ENCODE measurements at places on chromosomes 7 and 10.

- DNase-seq, result no peak
Observed at GRCh38 chr10:67772894-67773511, 65.0 kb downstream of the DNAJC12 start.

DNA sequence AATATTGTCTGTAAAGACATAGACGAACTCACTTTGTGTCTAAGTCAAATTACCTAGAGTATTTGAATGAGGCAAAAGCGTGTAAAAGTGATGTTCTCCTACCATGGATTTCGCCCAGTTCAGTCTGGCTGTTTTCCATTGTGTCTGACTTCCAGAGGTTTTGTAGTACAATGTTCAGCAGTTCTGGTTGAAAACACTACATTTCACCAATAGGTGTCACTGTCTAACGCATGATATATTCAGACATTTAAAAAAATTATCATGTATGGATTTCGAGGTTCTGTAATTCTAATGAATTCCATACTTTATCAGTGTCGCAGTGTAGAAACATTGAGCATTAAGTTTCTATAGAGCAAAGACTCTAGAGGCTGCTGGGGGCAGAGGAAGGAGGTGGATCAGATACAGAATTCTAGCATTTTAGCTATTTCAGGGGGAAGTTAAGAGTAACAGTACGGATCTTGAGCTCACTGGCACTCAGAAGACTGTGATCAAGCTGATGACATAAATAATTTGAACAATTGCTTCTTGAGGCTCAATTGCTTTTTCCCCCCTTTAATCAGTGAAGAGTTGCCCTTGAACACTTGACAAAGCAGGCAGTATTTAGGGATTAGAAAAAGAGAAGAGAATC is 196.9 kb upstream of the RHOBTB1 start:
- DNase-seq, result no peak

DNA sequence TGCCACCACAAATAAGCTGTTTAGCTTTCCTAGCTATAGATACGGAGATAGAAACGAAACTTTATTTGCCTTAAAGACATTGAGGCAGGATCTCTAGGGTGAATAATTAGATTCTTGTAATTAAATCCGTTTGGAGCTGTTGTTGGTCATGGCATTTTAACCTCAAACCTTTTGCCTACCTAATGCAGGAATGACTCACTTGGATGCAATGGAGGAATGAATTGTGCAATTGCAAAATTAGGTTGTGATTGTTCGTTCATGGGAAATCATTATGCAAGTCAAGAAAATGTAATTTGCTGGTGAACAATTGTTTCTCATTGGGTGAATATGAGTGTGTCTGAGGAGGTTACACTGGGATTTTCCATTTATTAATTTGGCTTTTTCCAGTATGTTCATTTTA is 703.5 kb downstream of the GATA3 start:
- DNase-seq, result no peak

DNA sequence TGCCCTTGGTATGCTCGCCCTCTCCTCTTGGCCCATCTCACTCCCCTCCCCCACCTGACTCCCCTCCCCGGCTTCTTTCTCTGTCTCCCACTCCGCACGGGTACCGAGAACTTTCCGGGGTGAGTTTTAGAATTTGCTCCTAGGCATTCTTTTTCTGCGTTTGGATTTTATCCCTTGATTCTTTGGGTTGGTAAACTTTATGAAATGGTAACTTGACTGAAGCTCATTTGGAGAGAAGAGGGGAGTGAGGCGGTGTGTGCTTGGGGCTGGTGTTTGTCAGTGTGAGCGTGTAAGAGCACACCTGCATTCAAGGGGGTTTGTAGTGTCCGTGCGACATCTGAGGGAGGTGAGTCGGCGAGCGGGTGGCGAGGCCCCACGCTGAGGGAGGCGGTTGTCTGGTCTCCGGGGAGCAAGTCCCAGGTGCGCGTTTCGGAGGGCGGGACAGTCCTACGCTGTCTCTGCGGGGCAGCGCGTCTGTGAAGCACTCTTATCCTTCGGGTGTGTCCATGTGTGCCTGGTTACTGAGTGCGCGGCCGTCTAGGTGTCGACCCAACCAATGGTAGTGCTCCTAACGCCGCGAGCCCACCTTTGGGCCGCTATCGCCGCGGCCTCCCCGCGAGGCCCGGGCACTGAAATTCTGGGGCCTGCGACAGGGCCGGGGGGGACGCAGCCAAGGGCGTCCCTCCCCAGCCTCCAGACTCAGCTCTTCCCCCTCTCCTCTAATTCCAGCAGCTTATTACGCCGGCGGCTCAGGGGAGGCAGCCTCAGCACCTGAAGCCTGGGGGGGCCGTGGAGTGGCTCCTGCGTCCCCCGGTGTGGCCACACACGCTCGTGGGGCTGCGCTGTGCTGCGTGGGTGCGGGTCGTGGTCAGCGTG is 2.6 kb upstream of the ZNF503 start:
- DNase-seq, result no peak

DNA sequence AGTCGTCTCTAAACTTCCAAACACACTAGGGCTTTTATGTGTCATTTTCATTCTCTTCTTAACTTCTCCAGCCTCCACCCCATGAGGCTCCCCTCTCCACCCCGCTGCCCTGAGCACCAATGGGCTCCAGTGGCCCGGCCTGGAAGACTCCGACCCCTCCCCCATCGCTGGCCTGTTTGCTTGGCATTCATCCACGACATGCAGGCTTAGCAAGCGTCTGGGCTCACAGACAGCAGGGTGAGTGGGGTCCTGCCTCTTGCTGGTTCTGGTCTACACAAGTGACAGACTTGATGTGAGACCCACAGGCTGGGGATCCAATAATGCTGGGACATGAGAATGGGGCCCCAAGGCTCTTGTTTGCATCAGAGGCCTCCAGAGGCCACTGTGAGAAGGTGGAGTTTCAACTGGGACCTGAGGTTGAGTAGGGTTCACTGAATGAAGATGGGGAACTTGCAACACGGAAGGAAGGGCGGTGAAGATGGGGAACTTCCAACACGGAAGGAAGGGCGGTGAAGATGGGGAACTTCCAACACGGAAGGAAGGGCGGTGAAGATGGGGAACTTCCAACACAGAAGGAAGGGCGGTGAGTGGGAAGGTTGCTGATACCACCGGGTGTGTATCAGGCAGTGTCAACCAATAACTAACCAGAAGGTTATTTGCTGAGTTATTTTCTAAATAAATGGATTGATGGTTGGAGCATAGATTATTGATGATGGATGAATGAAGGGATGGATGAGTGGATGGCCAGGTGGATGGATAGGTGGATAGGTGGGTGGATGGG is 14.0 kb downstream of the KNDC1 start:
- no peak for DNase-seq

DNA sequence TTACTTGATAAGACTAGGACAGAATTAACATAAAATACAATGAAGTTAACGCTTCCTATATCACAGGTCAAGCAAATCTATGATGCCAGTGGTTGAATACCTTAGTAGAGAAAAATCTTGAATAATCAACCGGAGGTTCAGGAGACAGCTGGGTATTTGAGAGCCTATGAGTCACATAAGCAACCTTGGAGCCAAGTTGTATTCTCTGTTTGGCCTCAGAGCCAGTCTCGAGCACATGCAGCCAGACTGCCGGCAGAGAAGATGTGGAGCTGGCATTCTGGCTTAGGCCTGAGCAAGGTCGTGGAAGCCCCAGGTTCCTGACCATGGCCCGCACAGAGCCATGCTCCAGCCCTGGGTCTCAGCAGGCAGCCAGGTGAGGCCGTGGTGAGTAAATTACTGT is 90.3 kb downstream of the FAM204A start:
- no peak for DNase-seq

DNA sequence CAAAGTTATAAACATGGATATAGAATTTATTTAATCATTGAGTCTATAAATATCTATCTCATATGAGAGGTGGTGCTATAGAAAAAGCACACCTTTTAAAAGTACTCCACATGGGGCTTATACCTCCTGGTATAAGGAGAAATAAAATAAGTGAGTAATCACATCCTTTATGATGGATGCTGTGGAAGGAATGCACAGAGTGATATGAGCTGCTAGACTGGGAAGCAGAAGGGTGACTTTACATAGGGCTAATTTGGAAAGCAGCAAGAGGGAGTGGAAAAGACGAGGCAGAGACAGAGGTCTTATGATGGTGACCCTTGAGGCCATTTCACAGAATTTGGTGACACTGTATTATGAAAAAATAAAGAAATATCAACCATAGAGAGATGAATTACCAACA is 59.4 kb upstream of the AHR start:
- DNase-seq, result no peak

- no peak for DNase-seq
Observed at GRCh38 chr10:102537367-102537766, 33.6 kb downstream of the SUFU start.

- DNase-seq, result no peak
Observed at GRCh38 chr7:69358163-69358821, 240.0 kb upstream of the AUTS2 start.

DNA sequence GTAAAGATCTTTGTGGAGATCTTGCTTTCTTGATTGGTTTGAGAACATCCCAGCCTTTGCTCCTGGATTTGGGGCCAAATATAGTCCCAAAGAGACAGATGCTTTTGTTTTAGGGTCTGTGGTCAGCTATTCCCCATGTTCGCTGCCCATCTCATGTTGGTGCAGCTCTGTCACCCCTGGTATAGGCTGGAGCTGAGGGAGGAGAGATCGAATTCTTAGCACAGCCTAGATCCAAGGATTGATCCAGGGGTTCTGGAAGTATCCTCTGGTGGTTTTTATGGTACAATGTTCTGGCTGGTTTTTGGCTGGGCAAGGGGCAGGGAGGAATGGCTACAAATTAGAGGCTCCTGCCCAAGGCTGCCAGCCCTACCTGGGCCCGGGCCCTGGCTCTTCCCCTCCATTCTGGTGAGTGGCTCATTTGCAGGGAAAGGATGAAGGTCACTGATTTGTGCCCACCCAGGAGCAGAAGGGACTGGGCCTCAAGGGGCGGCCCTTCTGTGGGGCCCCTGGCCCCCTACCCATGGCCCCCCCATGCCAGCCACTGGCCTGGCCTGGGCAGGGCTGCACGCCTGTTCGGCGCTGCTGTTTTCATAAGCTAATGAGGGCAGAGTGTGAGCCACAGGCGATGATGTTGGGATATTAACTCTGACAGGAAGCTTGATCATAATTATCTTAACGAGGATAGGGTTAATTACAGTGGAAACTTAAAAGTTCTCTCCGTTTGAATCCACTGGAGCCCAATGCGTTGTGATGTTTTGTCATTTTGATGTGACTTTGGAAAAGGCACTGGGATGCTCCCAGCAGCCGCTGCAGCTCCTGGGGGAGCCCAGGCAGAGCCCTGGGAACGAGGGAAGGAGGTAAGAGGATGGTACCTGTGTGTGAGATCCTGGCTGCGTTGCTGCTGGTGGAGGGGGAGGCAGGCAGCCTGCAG is 600.6 kb downstream of the LRMDA start:
- DNase-seq, result no peak

- DNase-seq, result no peak
Observed at GRCh38 chr10:74738985-74739567, 87.3 kb upstream of the KAT6B start.

DNA sequence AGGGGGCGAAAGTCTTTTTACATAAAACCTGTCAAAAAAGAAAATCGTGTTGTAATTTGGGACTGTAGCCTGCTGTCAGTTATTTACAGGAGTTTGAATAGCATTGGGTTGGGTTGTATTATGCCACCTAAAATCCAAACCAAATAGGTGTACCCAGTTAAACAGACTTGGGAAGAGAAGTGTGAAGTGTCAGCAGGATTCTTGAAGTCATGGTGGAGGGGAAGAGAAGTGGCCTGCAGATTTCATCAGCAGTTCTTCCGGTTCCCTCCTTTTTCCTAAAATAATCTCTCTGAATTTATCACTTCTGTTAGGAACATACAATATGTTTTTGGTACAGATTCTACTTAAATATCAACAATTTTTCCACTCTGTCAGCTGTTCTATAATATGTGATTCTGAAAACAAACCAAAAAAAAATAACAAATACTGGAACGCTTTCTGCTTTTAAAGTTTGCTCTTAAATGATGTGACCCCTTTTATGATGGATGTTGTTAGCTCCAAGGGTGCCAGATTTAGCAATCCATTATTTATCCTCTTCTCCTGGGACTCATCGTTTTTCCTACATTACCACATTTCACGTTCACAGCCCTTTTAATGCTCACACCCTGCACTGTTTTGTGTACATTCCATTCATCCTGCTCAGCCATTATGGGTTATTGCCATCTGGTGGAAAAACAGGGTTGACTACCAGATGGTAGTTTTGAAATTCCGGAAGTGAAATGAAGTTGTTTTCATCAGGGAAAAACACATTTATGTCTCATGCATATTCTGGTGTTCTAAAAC is 18.7 kb upstream of the ARHGAP12 start:
- no peak for DNase-seq

DNA sequence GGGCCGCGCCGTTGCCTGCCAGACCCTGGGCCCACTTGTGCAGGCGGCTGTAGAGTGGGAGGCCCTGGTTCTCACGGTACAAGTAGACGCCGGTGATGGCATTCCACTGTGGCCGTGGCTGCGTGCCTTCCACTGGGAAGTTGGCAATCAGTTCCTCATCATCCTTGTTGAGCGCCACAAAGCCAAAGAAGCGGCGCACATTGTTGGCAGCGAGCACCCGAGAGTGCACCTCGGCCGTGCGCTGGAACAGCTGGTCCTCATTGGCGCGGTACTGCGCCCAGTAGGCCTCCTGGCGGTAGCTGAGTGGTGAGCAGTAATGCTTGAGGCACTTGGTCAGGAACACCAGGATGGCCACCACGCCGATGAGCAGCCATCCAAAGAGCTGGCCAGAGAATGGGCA is 5.0 kb downstream of the CALHM2 start:
- no peak for DNase-seq

DNA sequence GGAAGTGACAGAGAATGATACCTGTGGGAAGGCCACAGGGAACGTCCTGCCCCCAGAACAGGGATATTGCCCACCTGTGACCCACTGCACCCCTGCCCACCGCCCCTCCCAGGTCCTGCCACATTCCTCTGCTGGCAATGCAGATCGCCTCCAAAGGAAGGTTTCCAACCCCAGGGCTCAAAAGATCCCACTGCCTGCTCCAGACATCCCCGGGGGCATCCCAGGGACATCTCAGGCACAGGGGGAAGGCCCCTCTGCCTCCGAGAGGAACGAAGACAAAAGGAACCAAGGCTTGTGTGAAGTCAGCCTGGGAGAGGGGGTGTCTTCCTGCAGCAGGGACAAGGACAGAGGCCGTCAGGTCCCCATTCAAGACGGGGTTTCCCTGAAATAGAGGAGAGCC is 28.5 kb downstream of the NUDT1 start:
- no peak for DNase-seq

GRCh38 chr10:17907641-17908040 is 44.1 kb upstream of the SLC39A12 start:
- no peak for DNase-seq

GRCh38 chr7:64849250-64849923 is 53.7 kb upstream of the ZNF273 start:
- DNase-seq, result no peak

DNA sequence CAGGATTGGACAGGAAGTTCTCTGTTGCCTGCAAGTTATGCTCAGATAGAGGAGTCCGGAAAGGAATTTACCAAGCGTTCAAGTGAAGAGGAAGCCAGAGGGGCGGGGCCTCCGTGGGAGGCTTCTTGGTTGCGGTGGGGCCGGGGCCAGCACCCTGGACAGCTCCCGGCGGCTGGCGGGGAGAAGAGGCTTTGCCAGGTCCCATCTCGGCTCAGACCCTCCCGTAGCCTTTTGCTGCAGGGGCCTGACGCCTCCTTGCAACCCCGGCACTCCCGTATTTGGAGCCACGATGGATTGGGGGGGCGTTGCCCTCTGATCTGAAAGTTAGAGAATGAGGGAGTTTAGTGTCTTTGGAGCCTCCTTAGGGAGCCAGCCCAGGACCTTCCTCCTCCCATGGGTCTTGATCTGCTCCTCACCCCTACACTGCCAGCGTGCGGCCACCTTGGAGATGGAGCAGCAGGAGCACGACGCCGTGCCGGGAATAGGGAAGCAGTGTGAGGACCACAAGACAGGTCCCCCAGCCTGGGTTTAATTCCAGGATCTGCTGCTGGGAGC is 3.1 kb upstream of the SLC18A3 start:
- DNase-seq, result peak; percentile 64

Data from stimulated activated CD4-positive, alpha-beta T cell treated with anti-CD3 and anti-CD28 coated beads, Interleukin-1b, Interleukin-23, amount 100 ng/mL, for 48 hours (primary cell).